ENCODE measurements at places on chromosomes 7 and 10.

DNA sequence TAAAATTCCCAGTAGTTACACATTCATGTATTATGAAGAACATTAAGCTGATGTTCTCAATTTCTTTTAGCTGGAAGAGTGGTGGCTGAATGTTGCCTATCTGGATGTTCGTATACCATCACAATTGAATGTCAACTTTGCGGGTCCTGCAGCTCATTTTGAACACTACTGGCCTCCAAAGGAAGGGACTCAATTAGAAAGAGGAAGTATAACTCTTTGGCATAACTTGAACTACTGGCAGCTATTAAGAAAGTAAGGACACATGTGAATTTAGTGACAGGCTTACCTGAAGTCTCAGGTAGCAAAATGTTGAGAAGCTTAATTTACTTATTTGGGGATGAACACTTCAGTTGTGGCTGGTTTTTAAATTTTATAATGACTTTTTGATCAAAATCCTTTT is 15.9 kb downstream of the CROT start:
- no peak for DNase-seq

DNA sequence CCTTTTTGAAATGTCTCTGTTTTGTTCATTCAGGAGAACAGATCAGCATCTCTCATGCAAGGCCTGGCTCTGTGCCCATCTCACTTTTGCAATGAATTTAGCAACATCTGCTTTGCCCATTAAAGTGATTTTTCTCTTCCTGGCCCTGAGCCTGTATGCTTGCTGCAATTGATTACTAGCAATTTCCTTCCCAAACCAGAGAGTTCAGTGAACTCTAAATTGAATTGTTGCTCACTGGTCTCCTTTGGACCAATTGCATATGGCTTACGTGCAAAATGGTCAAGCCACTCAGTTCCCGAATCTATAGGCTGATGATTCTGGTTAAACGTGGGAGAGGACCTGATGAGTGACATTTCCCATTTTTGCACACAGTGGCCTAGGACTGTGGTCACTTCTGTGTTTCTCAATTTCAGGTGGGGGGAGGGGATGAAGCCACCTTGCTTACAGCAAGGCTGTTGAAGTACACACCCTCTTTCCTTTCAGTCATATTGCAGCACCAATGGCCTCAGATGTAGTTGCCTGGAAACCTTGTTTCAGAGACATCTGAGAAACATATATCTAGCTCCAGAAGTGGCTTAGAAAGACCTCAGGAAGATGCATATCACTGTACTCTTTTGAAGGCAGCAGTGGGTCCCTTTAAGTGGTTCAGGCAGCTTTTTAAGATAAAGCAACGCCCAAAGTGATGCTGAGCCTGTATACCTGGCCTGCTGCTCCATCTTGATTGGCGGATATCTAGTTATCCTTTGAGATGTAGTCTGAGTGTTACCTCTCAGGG is 201.4 kb downstream of the PTEN start:
- DNase-seq, result no peak

- DNase-seq, result no peak
These were observed 3.8 kb downstream of the CLIP2 start for GRCh38 chr7:74292757-74293576.

DNA sequence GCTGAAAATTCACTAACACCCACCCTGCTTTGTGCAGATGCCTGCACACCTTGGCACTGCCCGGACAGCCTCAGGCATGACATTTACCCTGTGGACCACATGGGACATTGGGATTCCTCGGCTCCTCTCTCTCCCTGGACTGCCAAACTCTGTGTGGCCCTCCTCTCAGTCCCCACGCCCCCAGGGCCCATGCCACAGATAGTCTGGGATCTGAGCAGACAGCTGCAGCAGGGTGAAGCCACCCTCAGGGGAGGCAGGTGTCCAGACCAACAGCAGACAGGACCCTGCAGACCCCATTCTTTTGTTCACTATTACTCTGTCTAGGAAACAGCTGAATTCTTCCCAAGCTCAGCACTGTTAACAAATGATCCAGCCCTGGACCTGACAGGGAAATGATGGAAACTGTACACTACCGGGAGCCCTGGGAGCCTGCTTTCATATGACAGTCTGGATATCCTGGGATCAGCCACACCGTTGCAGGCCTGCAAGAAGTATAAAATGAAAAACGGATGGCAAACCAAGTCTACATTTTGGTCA is 83.4 kb downstream of the VOPP1 start:
- DNase-seq, result no peak

DNA sequence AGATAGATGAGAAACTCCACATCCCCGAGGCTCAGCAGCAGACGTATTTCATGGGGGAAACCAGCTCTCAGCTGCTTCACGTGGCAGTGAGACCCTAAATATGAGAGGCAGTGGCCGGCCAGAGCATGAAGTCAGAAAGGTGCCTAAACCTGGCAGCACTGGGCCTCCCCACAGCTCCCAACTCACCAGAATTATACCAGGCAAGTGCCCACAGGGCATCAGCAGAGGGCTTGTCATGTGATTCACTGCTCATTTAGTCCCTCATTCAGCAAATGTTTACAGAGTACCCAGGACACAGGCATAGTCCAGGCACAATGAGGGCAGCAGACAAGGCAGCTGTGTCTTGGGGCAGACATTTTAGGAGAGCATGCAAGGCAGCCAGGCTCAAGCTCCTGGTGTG is 212.6 kb downstream of the PTPRN2 start:
- no peak for DNase-seq
